ENCODE measurements at places on chromosomes 1 and 21. TPM values are rescaled to one million over a fixed set of nuclear protein-coding genes. Genes with fewer than 3 reads are reported as not detected.

The DESI2 gene
- polyA plus RNA-seq = 7.9 TPM

The MX2 gene
- polyA plus RNA-seq = not detected

The INTS7 gene
- 17.1 TPM for polyA plus RNA-seq

The SRM gene
- polyA plus RNA-seq = 25.3 TPM

The SMIM11 gene
- 10.0 TPM for polyA plus RNA-seq

Measured in Purkinje cell (primary cell).